ENCODE measurements at places on chromosomes 13 and 19.
A peak's percentile ranks its signal among the peaks of the same experiment; 100 is the strongest.

DNA sequence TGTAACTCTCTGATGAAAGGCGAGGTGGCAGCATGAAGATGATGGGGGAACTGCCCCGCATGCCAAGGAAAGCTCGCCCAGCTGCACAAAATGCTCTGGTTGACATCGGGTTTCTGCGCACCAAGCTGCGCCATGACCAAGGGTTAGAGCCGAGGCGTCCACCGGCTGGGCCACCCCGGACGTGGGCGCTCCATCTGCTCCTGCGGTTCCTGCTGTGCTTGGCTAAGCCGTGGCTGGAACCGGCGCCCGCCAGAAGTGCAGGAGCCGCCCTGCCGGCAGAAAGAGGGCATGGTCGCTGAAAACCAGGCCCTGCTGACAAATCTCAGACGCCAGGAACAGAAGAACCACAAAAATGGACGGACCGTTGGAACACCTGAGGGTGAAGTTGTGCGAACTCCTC, 57.9 kb downstream of the ZNF100 start:
- DNase-seq = no peak

DNA sequence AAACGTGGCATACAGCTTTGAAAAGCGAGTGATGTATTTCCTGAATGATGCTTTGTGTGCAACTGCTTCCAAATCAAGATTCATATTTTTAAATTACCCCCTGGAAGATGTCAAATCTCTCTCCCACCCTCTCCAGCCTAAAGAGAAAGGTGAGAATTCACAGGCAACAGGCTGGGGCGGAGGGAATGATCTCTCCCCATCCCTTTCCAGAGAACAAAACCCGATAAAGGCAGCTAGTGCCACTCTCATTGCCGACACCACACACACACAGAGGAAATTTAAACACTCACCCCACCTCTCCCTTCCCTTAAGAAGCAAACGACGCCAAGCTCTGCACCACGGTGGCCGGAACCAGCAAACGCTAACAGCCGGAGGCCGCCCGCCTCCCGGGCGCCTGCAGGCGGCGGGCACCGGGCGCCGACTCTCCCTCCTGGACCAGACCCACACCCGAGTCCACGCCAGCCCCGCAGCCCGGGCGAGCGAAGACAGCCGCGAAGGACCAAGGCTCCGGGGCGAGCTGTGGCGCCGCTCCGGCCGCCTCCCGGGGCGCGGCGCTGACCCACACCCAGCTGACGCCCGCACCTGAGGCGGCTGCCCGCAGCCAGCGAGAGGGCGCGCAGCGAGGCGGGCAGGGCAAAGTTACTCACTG, 477 bp downstream of the LNX2 start:
- peak; percentile 90 for DNase-seq

DNA sequence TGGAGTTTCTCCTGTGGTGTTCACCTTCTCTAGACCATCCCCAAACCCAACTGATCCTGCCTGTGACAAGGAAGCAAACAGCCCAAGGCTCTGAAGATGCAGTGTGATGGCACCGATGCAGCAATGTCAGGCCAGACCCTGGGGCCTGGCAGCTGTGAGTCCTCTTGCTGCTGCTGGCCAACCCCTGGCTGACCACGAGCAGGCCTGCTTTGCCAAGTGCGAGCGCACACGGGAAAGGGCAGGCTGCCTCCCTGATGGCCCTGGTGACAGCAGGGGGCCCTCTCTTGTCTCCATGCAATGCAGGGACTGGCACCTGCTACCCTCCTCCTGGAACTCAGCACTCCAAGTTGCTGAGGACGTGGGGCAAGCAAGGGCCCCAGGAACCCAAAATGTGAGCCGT, 5.4 kb upstream of the VSTM2B start:
- DNase-seq = no peak

GRCh38 chr19:296476-297225, 5.4 kb upstream of the PLPP2 start:
- DNase-seq = no peak

Measured in mesenteric fat pad (tissue), 1 donor.